ENCODE measurements at places on chromosomes 1 and 21.

DNA sequence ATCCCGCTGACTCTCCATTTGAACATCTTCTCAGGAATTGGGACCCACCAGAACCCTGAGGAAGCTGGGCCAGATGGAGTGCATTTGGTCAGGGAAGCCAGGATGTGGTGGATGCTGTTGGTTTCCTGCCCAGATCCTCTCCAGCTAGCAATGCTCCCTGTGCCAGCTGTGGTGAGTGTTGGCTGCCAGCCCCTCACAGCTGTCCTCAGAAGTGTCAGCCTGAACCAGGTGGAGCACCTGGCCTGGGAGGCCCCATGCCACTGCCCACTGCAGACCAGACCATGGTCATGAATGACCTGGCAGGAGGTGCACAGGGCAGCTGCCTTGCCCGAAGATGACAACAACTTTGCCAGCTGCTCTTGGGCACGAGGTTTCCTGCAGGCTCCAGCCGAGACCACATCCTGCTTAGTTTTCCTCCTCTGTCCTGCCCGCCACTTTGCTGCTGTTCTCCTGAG, 54.4 kb downstream of the PRSS38 start:
- no peak for DNase-seq

DNA sequence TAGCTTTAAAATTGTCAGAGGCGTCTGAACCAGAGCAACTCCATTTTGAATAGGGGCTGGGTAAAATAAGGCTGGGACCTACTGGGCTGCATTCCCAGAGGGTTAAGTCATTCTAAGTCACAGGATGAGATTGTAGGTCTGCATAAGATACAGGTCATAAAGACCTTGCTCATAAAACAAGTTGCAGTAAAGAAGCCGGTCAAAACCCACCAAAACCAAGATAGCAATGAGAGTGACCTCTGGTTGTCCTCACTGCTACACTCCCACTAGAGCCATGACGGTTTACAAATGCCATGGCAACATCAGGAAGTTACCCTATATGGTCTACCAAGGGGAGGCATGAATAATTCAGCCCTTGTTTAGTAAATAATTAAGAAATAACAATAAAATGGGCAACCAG, 143.6 kb downstream of the GABPA start:
- no peak for DNase-seq

DNA sequence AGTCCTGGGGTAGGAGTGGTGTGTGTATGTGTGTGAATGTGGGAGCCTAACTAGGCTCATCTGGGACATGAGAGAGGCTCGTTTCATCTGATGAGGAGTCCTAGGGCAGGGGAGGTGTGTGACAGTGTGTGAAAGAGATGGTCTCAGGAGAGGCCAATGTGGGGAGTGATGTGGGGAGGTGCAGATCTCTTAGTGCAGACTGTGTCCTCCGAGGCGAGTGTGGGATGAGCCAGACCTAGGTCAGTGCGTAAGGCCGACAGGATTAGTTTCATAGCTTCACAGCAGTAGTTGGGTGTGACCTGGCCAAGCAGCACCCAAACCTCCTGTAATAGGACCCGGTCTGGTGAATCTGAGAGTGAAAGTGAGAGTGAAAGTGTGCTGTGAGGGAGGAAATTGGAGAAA, 94.7 kb downstream of the LIPI start:
- DNase-seq = no peak

DNA sequence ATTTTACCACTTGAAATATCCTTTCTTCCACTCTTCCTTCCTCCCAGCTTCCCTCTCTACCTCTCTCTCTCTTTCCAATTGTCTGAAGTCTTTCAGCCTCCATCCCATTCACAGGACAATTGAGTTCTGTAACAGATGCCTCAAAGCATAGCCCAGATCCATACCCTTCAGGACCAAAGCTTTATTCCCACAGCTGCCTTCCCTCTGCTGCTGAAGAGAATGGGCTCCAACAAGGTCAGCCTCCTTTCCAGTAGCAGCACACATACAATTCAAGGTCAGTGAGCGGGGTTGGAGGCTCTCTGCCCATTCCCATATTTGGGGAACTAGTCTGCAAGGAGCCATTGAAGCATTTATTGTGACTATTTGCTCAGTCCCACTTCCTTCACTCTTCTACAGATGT, 179.9 kb downstream of the DPYD start:
- DNase-seq = no peak

All from NCI-H524 treated with DMSO at 0.1 percent for 48 hours (cell line).